Activated T-cell treated with anti-CD3 and anti-CD28 coated beads for 4 hours (primary cell): ENCODE measurements at places on chromosomes 5 and 9.

DNA sequence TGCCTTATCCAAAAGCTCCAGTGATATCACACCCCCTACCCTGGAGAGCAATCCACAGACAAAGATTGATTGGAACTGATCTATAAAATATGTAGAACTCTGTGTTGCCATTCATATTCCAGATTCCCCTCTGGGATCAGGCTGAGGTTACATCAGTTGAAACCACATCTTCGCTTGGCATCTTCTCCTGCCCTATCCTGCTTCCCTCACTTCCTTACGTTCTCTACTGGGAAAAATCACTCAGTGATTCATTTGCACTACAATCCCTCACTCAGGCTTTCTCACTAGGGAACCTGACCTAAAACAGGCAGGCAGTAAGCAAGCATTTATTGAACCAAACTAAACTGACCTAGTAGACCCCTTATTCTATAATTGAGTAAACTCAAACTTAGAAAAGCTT, 111.7 kb downstream of the ESM1 start:
- DNase-seq, result no peak

- DNase-seq, result no peak
Observed at GRCh38 chr5:77663090-77663863, 24.8 kb upstream of the OTP start.

DNA sequence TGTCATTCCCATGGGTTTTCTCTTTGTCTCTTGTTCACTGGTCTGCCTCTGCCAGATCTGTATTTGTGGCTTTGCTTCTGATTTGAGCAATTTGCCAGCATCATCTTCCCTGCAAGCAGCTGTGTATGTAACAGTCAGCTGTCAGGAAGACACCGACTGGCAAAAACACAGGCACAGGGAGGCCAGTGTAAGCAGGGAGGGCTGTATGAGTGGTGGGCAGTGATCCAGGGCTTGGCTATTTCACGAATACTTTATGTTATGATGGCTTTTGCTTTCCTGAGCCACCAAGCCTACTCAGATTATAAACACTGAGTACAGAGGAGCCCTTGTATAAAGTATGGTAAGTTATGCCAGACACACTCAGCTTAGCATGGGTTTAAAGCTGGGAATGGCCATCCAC, 11.6 kb downstream of the BNIP1 start:
- no peak for DNase-seq

DNA sequence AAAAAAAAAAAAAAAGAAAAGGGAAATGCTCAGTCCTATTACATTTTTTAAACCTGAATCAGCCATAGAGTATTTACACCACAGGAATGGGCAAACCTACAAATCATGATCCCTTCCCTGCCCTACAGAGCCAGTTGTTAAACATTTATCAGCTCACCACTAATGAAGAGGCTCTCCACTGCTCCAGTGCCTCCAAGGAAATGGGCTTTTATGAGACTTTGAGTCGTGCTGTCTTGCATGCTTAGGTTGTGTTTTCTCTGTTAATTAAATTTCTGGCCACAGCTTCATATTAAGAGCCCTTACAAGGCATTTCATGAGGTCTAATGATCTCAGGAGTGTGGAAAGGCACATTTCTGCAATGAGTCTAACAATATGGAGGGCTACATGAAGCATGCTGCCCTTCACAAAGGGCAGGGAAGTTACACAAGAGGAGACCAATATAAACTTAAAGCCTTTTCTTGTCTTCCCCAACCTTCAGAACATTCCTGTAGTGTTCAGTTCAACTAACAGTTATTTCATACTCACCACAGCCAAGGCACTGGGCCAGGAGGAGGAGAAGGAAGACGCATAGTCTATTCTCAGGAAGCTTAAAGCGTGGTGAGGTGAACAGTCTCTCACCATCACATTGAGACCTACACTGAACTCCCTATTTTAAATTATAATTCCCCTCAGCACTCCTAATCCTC, 140.1 kb upstream of the ABCA1 start:
- no peak for DNase-seq

- no peak for DNase-seq
Observed at GRCh38 chr5:67244345-67244793, 47.8 kb upstream of the CD180 start.

DNA sequence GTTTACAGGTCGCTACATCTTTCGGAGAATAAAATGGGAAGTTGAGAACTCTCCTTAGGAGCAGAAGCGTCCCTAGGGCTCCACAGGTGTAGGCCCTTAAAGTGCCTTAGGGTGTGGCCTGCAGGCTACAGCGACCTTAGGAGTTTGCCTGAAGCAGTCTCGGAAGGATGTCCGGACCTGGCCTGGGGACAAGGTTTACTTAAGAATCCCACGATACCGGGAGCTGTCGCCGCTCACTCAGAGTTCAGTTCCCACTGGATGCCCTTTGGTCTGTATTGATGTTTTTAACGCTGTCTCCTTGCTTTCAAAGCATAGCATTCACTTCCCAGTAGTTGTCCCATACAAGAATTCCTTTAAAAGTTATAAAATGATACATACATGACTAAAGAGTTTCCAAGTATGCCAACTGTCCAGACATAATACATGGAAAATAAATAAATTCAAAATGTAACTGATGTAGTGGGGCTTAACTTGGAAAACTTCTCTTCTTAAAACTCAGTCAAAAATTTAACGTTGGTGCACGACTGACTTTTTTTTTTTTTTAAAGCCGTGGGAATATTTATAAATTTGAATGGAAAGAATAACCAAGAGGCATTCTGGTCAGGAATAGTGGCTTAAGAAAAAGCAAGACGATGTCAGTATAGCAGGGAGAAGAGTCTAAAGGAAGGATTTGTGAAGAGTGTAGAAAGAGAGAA, 848 bp downstream of the RAD50 start:
- DNase-seq, result peak; percentile 10

DNA sequence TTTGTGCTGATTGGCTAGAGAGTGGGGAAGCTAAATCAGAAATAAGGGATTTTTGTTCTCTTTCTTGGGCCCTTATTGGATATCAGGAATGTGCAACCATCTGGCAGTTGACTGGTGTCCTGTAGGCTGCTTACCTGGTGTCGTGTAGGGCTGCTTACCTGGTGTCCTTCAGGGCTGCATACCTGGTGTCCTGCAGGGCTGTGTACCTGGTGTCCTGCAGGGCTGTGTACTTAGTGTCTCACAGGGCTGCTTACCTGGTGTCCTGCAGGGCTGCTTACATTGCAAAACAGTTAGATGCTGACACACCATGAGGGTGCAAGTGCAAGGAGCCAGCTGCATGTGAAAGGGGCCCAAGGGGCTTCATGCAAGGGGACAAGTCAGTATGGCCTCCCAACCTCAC, 249.3 kb downstream of the ICE1 start:
- no peak for DNase-seq

GRCh38 chr5:108703313-108703712, 44.4 kb upstream of the FER start:
- DNase-seq, result no peak

- no peak for DNase-seq
Observed at GRCh38 chr5:116730706-116731105, 156.1 kb upstream of the SEMA6A start.

DNA sequence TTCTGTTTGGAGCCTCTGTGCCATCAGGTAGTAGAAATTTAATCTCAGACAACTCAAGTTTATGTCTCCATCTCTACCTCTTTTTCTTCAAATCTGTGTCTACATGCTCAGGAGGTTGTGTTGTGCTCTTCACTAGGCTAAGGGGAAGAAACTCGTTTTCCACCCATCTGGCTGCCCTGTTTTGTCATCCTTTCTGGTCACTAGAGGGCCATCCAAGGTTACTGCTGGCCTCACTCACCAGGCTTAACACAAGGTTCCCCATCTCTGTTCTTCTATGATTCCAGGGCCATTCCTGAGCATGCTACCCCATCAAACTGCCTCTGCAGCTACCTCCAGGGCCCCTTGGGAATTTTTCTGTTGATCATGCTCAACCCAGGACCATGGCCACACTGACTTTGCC, 213.3 kb upstream of the FBXL7 start:
- DNase-seq, result no peak

- DNase-seq, result no peak
Observed at GRCh38 chr9:85528142-85528541, 213.6 kb downstream of the AGTPBP1 start.
